ENCODE measurements at places on chromosomes 6 and 20.

GRCh38 chr20:17823409-17824144 lies 123.8 kb downstream of the BANF2 start:
- no peaks in the 10 kb centered on the region for H3K36me3 ChIP-seq
- peaks cover 12% of the 10 kb centered on the region for H3K4me1 ChIP-seq
- H3K27ac ChIP-seq, result peak overlapping the region; percentile 82
- peak; percentile 80 for DNase-seq
- no peak overlapping the region for H3K4me3 ChIP-seq

DNA sequence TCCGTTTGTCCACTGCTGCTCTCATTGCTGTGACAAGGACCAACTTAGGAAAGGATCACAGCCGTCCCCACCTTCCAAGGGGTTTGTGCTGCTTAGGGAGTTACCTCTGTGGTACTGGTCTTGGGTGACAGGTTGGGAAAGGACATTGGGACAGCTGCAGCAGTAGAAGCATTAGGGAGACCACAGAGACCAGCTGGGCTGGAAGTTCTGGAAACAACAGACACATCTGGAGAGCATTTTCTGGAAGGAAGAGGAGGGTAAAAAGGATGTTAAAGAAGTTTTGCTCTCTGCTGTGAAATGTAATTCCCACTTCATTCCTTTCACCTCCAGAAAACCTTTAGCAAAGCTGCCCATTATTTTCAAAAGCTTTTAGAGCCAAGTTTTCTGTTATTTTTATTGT lies 304.2 kb downstream of the LRFN2 start:
- no peaks in the 10 kb centered on the region for H3K36me3 ChIP-seq
- H3K27ac ChIP-seq, result no peak overlapping the region
- H3K27me3 ChIP-seq, result no peaks in the 10 kb centered on the region
- no peak for DNase-seq

DNA sequence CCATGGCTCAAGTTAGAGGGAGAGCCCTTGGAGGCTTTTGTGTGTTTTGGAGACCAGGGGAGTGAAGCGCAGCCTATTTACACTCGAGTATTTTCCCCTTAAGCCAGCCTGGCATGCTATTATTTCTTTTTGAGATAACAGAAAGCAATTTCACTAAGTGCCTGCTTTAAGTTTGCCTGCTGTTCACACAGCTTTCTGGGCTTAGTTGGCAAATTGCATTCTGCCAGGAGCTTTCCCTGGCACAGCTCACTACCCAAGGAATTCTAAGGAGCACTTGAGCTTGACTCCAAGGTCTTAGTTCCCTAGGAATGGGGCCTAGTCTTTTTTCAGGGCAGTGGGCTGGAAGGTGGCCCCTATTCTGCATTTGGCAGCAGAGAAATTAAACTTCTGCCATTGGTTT lies 19.0 kb upstream of the ASXL1 start:
- no peak for DNase-seq
- no peak overlapping the region for H3K27ac ChIP-seq
- H3K36me3 ChIP-seq, result no peaks in the 10 kb centered on the region

- H3K4me1 ChIP-seq, result no peaks in the 10 kb centered on the region
- no peak for DNase-seq
- peak overlapping the region; percentile 76 for H3K4me3 ChIP-seq
- H3K36me3 ChIP-seq, result no peaks in the 10 kb centered on the region
- H3K27ac ChIP-seq, result peak overlapping the region; percentile 84
Measured at GRCh38 chr6:116682334-116682712, 1.3 kb downstream of the KPNA5 start.

Measured in colonic mucosa (tissue), 4 donors.